Heart right ventricle (tissue), 16 donors: ENCODE measurements at places on chromosomes 13 and 19. TPM values are rescaled to one million over a fixed set of nuclear protein-coding genes. Genes with fewer than 3 reads are reported as not detected.

The CATSPERD gene
- not detected for total RNA-seq

The CDX2 gene
- total RNA-seq: not detected

The LRRC8E gene
- total RNA-seq: 0.45 TPM

The BRSK1 gene
- total RNA-seq: 2.3 TPM

The SIGLEC6 gene
- total RNA-seq: 0.21 TPM

The TBXA2R gene
- 3.9 TPM for total RNA-seq

The SMIM24 gene
- not detected for total RNA-seq

The SLC25A42 gene
- total RNA-seq: 22.8 TPM

The SLC8A2 gene
- total RNA-seq: 0.54 TPM

The DOCK9 gene
- 40.0 TPM for total RNA-seq

The PLIN3 gene
- 32.2 TPM for total RNA-seq

The ZNF460 gene
- total RNA-seq: 22.9 TPM

- peak overlapping the region; percentile 80 for H3K4me3 ChIP-seq
- DNase-seq: peak; percentile 51
- no peaks in the 10 kb centered on the region for H3K27me3 ChIP-seq
- H3K36me3 ChIP-seq: no peaks in the 10 kb centered on the region
- H3K27ac ChIP-seq: peak overlapping the region; percentile 66
Observed at GRCh38 chr19:21586311-21587116, 81.1 kb downstream of the ZNF429 start.

DNA sequence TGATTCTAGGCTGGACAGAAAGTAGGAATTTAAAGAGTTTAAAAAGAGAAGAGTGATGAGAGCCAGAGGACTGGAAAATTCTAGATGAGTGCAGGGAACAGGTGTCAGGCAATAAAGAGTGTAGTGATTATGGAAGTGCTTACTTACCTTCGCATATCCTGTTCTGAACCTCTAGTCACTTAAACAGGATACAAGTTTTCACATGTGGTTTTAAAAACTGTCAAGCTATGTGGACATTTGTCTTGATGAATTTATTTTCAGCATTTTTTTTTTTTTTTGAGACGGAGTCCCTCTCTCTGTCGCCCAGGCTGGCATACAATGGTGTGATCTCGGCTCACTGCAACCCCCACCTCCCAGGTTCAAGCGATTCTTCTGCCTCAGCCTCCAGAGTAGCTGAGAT lies 34.3 kb upstream of the IL17D start:
- peaks cover 20% of the 10 kb centered on the region for H3K36me3 ChIP-seq
- H3K4me1 ChIP-seq: no peaks in the 10 kb centered on the region
- no peak for DNase-seq
- H3K27me3 ChIP-seq: no peaks in the 10 kb centered on the region

DNA sequence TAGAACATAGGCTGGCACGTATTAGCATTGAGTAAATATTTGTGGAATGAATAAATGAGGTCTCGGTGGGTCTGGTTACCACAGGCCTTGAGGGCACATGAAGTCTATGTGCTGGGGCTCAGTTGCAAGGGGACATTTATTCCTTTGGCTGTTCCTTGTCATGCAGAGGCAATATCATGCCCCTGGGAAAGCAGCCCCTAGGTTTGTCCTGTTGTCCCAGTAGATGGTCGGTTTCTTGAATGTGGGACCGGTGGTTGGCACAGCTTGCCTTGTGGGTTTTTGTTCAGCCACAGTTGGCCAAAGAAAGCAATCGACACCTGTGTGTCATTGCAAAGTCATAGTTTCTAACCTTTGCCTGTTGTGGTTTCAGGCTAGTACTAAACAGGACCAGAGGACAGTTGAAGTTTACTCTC lies 24.7 kb upstream of the GPR183 start:
- H3K27ac ChIP-seq: no peak overlapping the region
- H3K36me3 ChIP-seq: no peaks in the 10 kb centered on the region
- DNase-seq: no peak

DNA sequence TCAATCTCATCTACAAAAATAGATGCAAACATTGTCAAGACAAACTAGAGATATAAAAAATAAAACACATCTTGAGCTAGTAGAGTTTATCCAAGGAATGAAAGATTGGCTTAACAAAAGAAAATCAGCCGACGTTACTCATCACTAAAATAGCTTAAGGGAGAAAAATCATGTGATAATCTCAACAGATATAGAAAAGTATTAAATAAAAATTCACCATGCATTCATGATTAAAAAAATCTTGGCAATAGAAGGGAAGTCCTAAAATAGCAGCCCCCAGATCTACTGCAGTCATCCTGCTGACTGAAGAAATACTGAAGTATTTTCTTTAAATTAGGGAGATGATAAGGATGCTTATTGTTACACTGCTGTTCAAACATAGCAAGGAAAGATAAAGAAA lies 12.6 kb upstream of the DCLK1 start:
- H3K36me3 ChIP-seq: no peaks in the 10 kb centered on the region
- DNase-seq: no peak
- H3K27ac ChIP-seq: no peak overlapping the region
- no peaks in the 10 kb centered on the region for H3K27me3 ChIP-seq
- no peak overlapping the region for H3K4me3 ChIP-seq
- no peaks in the 10 kb centered on the region for H3K4me1 ChIP-seq

GRCh38 chr19:40650749-40651305 lies 39.6 kb downstream of the NUMBL start:
- no peaks in the 10 kb centered on the region for H3K27me3 ChIP-seq
- H3K4me1 ChIP-seq: peaks cover 16% of the 10 kb centered on the region
- DNase-seq: peak; percentile 51
- H3K4me3 ChIP-seq: no peak overlapping the region
- H3K27ac ChIP-seq: peak overlapping the region; percentile 44
- no peaks in the 10 kb centered on the region for H3K36me3 ChIP-seq

DNA sequence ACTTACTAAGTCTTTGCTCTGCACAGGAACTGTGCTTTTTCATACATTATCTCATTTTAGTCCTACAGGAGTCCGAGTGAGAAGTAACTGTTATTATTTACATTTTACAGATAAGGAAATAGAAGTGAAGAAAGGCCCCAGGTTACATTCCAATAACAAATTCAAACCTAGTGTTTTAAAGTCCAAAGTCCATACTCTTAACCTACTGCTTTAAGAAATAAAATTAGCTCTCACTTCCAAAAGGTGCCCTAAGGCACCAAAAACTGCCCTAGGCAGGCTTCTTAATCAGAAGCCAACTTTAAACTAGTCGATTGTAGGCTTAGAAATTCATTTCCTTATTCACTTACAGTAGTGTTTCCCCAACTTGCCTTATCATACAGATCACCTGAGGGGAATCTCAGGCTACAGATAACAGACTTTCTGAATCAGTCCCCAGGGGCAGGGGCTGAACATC lies 555.9 kb downstream of the DIAPH3 start:
- no peak overlapping the region for H3K27ac ChIP-seq
- no peaks in the 10 kb centered on the region for H3K27me3 ChIP-seq
- H3K4me1 ChIP-seq: no peaks in the 10 kb centered on the region
- DNase-seq: no peak
- H3K4me3 ChIP-seq: no peak overlapping the region
